NCI-H748 treated with DMSO at 0.1 percent for 48 hours (cell line): ENCODE measurements at places on chromosomes 7 and 10.

DNA sequence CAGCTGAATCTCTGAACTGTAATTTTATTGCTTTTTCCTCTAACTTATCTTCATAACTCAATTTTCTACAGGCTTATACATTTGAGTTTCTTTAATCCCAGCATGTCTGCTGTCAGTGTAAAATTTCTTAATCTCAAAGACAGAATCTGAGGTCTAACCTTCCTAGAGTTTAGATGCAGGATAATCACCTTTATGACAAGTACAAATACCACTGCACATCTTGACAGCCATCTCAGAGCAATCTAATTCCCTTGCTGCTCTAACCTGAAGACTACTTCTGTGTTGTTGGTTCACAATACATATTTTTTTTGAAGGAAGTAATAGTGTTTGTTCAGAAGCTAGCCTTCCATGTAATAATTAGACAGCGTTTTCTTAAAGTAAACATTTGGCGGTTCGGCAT is 424.2 kb upstream of the ZWINT start:
- no peak for DNase-seq

DNA sequence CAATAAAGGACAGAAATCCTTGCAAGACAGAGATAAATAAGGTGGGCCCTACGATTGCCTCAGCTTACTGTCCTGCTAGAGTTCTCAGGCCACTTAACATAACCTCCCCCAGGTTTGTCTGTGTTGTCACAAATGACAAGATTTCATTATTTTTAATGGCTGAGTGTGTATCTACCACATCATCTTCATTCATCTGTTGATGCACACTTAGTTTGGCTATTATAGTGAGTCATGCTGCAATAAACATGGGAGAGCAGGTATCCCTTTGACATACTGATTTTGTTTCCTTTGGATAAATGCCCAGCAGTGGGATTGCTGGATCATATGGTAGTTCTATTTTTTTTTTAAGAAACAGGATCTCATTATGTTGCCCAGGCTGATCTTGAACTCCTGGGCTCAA is 60.6 kb downstream of the PRTFDC1 start:
- DNase-seq = no peak

DNA sequence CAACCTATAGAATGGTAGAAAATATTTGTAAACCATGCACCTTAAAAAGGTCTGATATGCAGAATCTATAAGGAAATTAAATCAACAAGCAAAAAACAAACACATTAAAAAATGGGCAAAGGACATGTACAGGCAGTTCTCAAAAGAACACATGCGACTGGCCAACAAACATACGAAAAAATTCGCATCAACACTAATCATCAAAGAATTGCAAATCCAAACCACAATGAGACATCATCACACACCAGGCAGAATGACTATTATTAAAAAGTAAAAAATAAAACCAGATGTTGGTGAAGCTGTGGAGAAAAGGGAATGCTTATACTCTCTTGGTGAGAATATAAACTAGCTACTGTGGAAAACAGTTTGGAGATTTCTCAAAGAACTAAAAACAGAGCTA is 33.2 kb downstream of the TMEM229A start:
- no peak for DNase-seq

DNA sequence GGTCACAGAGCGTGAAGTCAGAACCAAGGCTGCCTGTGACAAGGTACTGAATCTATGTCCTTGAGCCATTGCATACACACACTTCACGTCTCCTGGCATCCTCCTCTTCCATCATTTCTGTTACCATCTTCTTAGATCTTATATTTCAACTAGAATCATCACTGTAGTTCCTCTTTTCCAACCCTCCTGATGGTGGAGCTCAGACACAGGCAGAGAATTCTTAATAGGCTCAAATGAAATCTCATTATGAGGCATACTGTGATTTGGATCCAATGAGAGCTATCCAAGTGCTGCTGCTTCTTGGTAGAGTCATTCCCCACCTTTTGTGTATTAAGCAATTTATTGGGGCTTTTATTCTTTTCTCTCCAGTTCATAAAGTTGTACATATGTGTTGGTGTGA is 113.2 kb downstream of the CALCR start:
- DNase-seq = peak; percentile 47

DNA sequence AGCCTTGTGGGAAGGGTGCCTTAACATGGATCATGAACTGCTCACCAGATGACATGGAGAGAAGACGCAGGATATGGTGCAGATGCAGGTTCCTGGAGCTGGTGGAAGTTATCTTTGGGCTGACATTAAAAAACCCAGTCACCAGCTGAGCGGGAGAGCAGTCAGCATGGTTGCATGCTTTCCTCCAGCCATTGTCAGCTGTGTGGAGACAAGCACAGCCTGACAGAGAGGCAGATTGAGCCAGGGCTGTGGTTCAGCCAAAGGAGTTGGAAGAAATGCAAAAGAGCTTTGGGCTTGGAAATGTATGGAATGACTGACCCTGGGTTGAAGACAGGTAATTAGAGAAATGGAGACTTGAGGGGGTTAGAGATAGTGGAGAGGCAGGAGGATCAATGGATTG is 79.7 kb downstream of the CPVL start:
- no peak for DNase-seq

DNA sequence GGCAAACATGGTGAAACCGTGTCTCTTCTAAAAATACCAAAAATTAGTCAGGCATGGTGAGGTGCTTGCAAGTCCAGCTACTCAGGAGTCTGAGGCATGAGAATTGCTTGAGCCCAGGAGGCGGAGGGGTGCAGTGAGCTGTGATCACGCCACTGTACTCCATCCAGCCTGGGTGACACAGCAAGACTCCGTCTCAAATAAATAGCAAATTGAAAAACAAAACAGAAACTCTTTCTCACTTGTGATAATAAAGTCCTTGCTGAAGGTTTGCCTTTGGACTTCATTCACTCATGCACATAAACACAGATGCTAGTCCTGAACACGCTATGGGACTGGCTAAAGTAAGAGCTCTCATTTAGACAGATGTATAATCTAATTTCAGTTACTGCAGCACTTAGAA is 37.6 kb downstream of the ANK3 start:
- no peak for DNase-seq

- DNase-seq = no peak
Measured at GRCh38 chr7:2198206-2198605, 34.5 kb downstream of the MAD1L1 start.

DNA sequence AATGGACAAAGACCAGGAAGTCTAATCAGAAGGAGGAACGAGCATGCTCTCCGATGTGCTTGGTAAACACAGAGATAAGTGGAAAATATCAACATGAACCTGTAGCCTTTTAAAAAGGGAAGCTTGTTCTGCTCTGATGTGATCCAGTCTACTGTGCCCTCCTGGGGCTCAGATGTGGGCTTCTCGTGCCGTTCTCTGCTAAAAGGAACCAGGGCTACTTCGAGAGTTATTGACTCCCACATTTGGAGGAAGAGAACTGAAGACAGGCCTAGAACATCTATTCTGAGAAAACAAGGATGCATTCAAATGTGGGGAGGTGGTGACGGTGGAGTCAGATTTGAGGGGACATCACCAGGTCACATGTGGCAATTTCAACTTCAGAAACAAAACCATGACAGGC is 325.4 kb downstream of the GLRX3 start:
- DNase-seq = no peak
